ENCODE measurements at places on chromosomes 3 and 15.
A peak's percentile ranks its signal among the peaks of the same experiment; 100 is the strongest.

GRCh38 chr3:37887062-37887461, 25.4 kb downstream of the CTDSPL start:
- DNase-seq: no peak

GRCh38 chr3:17157713-17158112, 273.0 kb downstream of the PLCL2 start:
- DNase-seq: no peak

- DNase-seq: peak; percentile 13
Measured at GRCh38 chr3:9168241-9168741, 81.2 kb downstream of the SRGAP3 start.

DNA sequence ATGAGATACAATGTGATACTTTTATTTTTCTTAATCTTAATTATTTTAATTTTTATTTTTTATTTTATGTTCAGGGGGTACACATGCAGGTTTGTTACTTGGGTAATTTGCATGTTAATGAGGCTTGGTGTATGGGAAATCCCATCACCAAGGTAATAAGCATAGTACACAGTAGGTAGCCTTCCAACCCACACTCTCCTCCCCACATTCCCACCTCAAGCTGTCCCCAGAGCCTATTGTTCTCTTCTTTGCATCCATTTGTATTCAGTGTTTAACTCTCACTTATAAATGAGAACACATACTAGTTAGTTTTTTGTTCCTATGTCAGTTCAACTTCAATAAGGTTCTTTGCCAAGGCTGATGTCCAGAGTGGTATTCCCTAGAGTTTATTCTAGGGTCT, 1375.4 kb downstream of the NSUN3 start:
- DNase-seq: no peak

DNA sequence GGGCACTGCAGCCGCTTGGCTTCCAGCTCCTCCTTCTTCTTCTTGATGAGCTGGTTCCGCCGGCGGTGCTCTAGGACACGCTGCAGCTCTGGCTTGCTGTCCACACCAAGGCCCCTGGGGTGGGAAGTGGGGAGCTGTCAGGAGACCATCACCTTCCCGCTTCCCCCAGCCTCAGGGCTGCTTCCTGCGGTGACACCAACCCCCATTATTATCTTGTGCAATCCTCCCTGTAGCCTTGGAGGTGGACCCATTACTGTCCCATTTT, 10.0 kb downstream of the FAM107A start:
- DNase-seq: no peak

DNA sequence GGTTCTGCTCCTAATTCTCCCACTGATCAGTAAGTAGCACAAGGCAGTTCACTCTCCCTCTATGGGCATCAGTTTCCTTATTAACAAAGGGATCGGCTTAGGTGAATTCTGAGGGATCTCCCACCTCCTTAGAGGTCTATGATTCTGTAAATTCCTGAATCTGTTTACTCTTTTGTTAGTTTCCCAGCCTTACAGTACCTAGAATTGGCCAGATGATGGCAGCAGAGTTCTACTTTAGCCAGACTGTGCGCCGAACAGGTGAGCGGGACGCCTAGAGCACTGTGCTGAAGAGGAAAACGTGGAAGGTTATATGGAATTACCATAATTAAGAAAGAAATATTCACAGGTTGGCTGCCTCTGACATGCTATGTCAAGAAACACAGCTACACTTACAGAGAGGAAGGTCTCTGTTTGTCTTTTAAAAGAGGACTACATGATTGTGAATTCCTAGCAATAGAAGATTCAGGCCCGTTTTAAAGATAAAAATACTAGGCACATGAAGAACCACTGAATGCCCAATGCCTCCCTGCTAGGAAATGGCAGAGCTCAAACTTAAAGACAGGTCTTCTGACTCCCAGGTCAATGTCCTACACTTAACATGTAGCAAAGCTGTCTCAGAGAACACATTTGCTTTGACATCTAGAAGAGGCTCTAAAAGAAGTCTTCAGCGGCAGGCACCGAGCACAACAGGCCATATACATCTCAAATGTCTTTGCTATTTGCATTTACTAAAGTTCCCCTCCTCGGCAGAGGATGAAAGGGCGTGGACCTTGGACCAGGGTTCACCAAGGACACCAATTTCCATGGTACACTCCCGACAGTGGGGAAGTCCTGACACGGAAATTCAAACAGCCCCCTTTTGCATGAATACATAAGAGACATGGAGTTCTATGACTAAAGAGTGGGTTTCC, 259.9 kb downstream of the FGF12 start:
- DNase-seq: no peak
